Skeletal muscle cell (primary cell): ENCODE measurements at places on chromosomes 3 and 15.
A peak's percentile ranks its signal among the peaks of the same experiment; 100 is the strongest.

DNA sequence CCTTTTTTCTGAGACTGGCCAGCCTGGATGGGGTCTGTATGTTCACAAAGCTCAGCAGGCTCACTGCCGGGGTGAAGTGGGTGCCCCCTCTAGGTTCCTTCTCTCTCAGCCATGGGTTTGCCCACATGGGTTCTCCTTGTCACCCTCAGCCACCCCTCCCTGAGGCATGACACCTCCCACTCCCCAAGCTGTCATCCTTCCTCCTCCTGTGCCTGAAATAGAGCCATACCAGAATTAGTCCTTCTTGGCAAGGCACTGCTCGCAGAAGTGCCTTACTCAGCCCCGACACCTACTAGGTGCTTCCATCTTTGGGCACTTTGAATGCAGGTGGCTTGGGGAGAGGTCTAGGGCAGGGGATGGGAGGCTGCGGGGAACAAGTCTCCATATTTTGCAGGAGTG lies 62.9 kb upstream of the SEC13 start:
- DNase-seq, result no peak

- DNase-seq, result no peak
These were observed 689.7 kb upstream of the BCHE start for GRCh38 chr3:166526881-166527280.

DNA sequence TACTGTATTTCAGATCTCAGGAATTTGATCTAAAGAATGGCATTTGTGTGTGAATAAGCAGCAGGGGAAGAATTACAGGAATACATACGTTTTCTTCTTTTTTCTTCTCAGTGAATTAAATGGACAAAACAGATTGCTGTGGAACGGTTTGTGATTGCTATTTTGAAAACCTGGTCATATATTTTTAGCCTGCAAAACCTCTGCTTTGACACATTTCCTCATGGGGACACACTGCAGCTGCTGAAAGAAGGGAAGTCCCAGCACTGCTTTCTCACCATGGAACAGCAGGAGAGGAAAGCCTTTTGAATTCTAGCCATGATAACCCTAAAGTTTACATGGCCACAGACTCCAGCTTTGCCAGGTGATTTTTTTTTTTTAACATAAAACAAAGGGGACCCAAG lies 315.0 kb downstream of the OXSM start:
- DNase-seq, result no peak

- peak; percentile 24 for DNase-seq
These were observed 849 bp upstream of the HDAC11 start for GRCh38 chr3:13479332-13479581.

DNA sequence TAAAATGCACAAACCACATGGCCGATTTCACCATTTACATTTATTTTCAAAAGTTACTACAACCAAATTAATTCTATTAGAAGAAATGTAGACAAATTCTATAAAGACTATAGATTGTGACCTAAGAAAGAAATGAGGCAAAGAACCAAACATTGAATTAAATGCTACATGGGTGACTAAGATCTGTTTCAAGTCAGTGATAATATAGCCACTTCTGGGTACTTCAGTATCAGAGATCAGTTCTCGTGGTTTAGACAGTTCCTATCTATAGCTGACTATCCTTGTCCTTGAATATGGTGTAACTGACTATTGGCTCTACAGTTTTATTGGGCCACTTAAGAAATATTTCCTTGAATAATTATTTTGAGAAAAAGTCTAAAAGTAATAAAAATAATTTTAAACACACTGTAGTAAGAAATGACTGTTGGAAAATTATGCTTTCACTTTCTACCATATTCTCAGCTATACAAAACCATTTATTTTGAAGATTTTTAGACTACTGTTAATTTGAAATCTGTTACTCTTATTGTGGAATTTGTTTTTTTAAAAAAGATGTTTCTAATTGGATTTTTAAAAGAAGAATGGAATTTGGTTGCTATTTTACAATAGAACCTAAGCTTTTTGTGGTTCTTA lies 14.1 kb downstream of the KCNMB3 start:
- DNase-seq, result no peak

- no peak for DNase-seq
These were observed 39.1 kb downstream of the TKT start for GRCh38 chr3:53216723-53217122.

- DNase-seq, result no peak
These were observed 109.2 kb upstream of the STT3B start for GRCh38 chr3:31423482-31423881.

DNA sequence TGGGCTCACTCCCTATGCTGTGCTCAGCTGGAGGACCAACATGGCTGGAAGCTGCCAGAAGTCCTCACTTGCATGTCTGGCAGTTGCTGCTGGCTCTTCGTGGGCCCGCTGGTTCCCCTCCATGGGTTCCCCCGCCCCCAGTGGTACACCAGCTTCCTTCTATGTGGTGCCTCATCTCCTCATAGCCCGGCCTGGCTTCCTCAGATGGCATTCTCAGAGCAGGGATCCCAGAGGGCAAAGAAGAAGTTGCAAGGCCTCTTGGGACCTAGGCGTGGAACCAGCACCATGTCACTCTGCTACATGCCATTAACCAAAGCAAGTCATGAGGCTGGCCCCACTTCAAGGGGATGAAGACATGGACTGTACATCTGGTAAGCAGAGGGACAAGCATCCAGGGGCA lies 2.9 kb upstream of the CFAP92 start:
- DNase-seq, result no peak

- no peak for DNase-seq
These were observed 117.2 kb upstream of the PLXNA1 start for GRCh38 chr3:126865736-126866135.

GRCh38 chr3:57157545-57157944 lies 7.6 kb downstream of the IL17RD start:
- no peak for DNase-seq

- peak; percentile 14 for DNase-seq
These were observed 469.6 kb upstream of the DPPA4 start for GRCh38 chr3:109806929-109807328.

DNA sequence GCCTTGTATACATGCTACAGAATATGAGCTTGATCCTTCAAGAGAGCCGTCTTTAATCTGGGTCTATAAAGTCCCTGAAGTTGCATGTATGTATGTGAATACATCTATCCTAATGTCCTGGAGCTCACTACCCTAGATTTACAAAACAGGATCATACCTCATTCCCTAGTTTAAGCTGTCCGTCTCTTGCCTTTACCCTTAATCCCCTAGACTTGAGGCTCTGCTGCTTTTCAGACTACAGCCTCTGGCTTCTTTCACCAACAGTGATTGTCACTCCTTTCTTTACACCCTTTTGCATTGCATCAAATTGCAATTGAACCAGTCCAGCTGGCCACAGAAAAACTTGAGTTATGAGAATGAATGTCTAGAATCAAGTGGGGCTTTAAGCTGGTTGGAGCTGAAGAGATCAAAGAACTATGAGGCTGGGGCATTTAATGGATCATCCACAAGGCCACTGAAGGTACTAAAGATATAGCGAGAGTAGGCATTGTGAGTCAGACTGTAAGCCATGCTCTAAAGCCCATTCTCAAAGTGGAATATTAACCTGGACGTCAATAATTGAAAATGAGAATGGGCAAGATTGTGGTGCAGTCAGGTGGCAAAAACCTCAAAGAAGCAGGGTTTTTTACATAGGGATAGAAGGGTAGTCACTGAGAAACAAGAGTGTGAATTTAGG lies 12.3 kb upstream of the PLD1 start:
- DNase-seq, result no peak

- DNase-seq, result no peak
These were observed 306.0 kb upstream of the GBE1 start for GRCh38 chr3:82067420-82067819.

DNA sequence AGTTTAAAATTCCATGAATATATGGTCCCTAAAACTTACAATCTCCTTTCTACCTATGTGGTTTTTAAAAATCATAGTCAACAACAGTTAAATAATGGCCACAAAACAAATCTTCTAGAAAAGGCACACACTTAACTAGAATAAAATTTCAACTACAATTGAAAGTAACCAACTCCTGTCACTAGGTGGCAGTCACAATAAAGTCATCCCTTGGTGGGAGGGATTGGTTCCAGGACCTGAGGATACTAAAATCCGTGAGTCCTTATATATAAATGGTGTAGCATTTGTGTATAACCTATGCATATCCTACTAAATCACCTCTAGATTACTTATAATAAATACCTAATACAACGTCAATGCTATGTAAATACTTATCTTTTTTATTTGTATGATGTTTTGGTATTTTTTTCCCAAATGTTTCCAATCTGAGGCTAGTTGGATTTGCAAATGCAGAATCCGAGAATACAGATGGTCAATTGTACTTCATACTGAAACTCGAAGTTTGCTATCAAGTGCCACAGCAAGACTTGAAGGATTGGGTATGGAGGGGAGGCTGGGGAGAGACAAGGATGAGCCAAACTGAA lies 172.6 kb downstream of the FMN1 start:
- DNase-seq, result peak; percentile 23

DNA sequence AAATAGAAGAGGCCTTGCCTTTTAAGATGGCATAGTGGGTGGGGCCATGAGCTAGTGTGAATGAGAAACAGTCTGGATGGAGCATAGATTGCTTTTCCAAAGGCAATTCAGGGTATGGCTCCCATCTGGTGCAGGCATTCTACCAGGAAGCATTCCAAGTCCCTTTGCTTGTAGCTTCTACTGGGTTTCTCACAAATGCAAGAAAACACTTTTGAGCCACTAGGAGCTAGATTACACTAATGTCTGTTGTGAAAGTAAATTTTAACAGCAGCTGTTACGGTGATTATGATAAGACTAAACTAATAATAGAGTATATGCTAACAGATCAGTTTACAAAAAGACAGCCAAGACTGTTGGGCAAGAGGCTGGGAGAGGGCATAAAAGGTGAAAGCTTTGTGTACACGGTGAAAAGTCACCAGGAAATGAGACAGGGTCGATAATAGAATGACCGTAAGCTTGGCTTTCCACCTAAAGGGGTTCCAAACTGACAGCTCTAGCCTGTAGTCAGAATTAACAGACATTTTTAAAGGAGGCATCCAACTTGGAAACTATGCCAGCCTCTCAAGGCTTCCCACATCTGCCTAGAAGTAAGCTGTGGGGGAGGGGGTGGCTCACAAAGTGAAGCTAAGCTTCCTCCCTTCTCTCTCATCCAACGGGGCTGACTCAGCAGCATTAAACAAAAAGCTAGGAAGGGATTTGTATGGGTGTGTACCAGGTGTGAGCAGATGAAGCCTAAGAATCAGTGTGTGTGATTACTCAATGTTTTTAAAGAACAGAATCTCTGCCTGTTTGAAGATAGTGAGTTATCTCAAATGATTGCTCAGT lies 61.1 kb upstream of the GPD1L start:
- DNase-seq, result peak; percentile 41

DNA sequence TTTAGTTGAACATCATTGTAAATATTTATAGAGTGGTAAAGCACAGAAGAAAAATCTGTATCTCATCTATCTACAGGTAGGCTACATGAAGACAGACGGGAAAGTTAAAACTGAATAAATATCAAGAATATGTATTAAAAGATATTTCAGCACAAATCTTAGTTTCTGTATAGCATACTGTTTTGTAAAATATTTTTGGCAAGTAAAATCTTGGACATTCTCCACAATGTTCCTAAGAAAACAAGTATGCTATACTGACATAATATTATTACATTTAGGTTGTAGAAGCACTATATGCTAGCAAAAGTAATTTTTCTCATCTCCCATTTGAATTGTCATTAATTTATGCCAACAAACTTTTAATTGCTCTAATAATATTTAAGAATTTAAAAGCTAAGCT lies 326.4 kb upstream of the ARL6 start:
- DNase-seq, result no peak

DNA sequence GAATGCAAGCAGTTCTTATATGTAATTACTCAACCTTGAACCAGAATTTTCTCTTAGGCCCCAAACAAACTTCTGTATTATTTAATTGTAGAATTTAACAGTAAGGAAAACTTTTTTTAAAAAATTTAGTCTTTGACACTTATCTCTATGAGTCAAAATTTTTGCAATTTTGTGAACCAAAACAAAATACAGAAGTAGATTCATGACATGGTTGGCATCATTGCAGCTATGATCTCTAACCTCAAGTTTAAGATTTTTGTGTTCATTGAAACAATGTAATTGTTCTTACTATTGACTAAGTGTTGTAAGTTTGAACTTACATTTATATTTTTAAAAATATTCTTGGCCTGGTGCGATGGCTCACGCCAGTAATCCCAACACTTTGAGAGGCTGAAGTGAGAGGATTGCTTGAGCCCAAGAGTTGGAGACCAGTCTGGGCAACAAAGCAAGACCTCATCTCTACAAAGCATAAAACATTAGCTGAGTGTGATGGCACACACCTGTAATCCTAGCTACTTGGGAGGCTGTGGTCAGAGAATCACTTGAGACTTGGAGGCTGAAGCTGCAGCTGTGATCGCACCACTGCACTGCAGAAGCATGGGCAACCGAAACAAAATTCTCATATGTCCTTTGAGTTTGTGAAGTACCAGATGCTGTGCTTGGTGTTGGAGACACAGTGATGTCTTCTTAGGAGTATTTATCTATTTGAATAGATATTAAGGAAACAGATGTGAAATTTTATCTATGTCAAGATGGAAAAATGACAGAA lies 39.7 kb downstream of the STT3B start:
- no peak for DNase-seq

DNA sequence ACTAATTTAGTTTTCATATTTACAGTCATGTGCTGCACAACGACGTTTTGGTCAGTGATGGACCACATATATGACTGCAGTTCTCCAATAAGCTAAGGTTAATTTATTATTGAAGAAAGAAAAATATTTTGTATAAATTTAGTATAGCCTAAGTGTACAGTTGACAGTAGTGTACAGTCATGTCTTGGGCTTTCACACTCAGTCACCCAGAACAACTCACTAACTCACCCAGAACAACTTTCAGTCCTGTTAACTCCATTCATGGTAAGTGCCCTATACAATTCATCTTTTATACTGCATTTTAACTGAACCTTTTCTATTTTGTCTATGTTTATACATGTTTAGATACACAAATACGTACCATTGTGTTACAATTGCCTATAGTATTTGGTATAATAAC lies 3.8 kb upstream of the GABRR3 start:
- DNase-seq, result no peak

DNA sequence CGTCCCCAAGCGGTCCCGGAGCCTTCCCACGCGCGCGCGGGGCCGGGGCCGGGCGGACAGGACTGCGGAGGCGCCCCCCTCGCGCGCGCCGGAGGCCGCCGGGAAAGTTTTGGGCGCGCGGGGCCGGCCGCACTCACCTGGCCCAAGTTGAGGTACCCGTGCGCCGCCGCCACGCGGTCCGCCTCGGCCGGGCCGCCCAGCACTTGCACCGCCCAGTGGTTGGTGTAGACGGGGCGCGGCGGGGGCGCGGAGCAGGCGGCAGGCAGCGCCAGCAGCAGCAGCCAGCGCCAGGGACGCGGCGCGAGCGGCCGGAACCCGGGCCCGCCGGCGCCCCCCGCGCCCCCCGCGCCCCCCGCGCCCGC lies 289 bp downstream of the PCSK6 start:
- DNase-seq, result no peak
